ENCODE measurements at places on chromosomes 13 and 19.

DNA sequence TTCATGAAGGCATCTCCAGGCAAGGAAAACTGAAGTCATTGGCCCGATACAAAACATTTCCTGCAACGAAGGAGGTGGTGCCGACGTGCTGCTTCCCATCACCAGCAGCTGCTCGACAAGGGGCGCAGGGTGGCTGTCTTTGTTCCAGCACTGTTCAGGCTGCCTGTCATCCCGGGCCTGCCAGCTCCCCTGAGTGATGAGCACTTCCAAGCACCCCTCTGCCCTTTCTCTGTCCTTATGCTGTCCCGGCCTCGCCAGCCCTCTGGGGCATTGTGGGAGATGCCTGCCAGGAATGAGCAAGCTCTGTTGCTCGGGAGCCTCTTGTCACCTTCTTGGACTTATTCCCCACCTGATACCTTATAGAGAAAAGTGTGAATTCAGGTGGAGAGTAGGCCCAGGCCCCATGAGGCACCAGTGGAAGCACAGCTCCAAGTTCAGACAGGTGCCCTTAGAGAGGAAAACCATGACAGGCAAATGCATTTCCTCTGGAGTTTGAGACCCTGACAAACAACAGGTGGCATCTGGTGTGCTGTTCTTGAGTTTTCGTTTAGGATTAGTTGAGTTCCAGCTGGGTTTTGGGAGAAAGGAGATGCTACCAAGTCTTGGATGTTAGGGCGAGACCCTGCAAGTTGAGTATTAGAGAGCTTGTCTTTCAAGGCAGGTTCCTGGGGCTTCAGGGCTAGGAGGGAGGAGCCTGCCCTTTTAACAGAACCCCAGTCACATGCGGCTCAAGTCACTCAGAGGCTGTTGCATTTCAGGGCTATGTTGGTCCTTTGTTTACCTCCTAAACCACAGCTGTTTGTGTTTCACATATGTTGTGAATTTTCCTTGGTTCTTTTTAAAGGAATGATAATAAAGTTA is 21.4 kb downstream of the BBC3 start:
- no peak for DNase-seq

DNA sequence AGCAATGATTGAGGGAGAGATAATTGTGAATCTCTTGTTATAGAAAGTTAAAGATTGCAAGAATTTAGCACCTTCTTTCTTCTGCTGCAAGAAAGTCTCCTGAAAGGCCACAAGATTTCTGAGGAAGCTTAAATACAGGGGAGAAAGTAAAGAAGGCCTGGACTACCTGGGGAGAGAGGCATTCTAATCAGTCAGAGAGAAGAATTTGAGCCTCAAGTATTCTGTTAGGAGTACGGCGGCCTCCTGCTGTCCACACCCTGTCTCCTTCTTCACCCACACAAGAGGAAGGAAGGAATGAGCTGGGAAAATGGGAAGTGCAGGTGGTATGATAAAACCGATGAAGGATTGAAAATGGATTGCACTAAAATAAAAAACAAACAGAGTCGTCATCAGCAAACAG is 474.7 kb downstream of the DIAPH3 start:
- DNase-seq: no peak

GRCh38 chr13:32938314-32938713 is 77.9 kb upstream of the KL start:
- no peak for DNase-seq

GRCh38 chr13:40468227-40468838 is 198.1 kb downstream of the FOXO1 start:
- no peak for DNase-seq

- DNase-seq: no peak
Observed at GRCh38 chr13:46624353-46624752, 71.4 kb downstream of the LRCH1 start.

DNA sequence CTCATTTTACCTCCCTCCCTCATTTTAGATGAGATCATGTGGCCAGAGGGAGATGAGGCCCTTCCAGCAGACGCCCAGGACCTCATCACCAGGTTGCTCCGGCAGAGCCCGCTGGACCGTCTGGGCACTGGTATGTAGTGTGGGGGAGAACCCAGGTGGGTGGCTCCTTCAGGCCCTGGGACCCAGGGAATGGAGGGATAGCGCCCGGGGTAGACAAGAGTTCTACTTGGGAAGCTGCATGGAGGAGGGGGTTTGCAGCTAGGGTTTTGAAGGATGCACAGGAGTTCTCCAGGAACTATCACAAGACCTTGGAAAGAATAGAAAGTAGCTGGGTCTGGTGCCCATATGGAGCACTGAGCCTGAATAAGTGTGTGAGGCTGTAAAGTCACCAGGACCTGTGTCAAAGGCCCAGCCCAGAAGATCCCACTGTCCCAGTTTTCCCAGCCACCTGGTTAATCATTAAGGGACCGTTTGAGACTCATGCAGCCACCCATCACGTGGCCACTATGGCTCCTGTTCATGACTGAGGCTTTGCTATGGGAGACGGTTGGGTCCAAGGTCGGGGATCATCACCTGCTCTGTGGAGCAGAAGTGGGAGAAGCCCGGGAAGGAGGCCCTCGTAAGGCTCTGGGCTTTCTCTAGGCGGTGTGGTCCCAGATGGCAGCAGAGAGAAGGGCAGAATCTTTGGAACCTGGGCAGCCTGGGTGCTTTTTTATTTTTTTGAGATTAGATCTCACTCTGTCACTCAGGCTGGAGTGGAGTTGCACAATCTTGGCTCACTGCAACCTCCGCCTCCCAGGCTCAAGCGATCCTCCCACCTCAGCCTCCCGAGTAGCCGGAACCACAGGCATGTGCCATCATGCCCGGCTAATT is 17.0 kb upstream of the PIK3R2 start:
- DNase-seq: no peak

GRCh38 chr13:36160297-36160696 is 29.1 kb upstream of the DCLK1 start:
- no peak for DNase-seq

DNA sequence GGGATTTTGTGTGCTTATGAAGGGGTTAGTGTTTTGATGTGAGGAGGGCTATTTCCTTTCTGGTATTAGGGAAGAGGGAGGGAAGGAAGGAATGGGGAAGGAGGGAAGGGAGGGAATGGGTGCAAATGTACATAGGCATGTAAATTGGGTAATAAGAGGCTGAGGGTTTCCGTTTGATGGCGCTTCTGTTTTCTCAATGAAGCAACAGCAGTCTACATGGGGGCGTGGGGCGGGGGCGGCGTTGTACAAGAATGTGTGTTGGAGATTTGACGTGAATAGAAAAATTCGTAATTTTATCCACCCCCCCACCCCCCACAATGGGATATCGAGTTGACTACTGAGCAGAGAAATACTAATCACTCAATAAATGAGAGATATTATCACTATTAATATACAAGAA is 52.5 kb downstream of the PDS5B start:
- no peak for DNase-seq

- DNase-seq: no peak
Observed at GRCh38 chr13:51999510-51999911, 11.7 kb downstream of the ATP7B start.

GRCh38 chr13:105159841-105160240 is 1375.6 kb downstream of the EFNB2 start:
- no peak for DNase-seq

DNA sequence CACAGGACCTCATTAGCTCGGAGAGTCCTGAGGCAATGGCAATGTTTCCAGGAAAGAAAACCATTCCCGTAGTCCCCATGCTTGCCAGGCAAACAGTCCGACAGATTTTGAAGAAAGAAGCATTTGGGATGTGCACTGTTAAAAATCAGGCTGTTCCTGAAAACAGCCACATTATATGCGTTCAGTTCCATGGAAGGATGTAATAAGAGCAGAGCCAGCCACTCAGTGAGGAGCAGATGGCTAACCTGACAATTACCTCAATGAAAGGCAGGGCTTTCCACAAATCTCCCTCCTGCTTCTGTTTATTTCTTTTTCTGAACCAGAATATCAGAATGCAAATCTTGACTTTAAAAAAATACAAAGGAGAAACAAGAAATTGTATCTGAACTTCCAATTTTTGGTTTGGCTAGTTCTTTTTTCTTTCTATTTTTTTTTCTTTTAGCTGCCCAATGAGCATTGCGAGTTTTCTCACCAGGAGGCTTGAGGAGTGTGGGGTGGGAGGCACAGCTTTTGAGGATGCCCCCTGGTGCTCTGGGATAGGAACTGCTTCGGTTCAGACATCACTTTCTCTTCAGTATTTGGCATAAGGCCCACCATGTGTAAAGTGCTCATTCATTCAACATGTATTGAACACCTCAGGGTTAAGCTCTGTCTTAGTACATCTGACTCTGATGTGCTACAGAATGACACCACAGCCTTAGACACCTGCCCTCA is 124.2 kb downstream of the TBC1D4 start:
- no peak for DNase-seq

DNA sequence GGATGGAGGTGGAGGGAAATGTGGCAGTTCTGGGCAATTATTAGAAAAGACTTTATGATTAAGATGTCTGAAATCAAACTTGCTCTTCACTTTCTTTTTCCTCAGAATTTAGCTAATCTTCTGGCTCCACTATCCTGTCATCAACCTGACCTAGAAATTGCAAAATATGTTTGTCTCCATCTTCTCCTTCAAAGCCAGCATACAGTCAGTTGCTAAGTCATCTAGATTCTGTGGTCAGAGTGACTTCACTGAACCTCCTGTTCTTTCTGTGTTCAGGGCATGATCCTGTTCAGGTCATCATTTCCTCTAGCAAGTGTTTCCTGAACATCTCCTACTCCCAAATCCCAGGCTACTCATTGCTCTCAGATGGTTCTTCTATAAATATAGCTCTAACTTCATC is 10.8 kb upstream of the CCNA1 start:
- no peak for DNase-seq

DNA sequence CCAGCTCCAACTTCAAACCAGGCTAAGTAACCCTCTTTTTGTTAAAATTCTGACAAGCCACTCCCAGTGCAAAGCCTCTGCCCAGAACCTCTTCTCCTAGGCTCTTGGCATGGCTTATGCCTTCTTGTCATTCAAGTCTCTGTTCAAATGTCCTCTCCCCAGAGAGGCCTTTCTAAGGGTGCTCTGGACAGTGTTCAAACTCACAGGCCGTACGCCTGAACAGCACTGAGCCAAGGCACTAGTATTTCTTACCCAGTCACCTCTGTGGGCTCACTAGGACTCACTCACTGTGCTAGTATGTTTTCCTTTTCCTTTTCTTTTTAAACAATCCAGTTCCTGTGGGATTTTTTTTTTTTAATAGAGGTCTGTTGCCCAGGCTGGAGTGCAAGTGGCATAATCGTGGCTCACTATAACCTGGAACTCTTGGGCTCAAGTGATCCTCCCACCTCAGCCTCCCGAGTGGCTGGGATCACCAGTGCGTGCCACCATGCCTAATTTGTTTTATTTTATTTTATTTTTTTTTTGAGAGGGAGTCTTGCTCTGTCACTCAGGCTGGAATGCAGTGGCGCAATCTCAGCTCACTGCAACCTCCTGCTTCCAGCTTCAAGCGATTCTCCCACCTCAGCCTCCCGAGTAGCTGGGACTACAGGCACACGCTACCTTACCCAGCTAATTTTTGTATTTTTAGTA is 2.3 kb upstream of the ASF1B start:
- no peak for DNase-seq

- no peak for DNase-seq
Observed at GRCh38 chr13:40352802-40353562, 313.5 kb downstream of the FOXO1 start.

DNA sequence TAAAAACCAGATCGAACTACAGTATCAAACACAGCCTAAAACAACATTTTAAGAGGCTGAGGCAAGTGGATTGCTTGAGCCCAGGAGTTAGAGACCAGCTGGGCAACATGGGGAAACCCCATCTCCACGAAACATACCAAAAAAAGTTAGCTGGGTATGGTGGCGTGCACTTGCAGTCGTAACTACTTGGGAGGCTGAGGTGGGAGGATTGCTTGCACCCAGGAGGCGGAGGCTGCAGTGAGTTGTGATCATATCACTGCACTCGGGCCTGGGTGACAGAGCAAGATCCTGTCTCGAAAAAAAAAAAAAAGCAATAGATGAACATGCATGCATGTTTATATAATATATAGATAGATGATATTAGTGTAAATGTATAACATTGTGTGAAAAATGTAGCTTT is 5.2 kb upstream of the MRPS31 start:
- DNase-seq: no peak

DNA sequence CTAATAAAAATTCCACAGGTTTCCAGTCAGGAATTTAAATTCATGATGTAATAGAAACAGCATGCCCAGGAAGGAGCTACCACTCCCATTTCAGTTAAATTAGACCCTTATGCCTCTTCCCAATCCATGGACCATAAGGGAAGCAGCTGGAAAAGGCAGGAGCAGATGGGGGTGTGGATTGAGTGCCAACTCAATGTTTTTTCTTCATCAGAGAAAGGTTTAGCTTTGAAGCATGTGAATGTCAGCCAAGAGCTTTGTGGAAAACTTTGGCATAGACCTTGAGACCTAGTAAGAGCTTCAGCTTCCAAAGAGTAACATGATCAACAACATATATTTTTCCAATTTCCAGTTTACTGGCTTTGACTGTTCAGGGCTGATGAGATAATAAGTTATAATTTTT is 2139.9 kb downstream of the PCDH9 start:
- DNase-seq: no peak

GRCh38 chr19:18951721-18952281 is 10.8 kb upstream of the HOMER3 start:
- DNase-seq: no peak

DNA sequence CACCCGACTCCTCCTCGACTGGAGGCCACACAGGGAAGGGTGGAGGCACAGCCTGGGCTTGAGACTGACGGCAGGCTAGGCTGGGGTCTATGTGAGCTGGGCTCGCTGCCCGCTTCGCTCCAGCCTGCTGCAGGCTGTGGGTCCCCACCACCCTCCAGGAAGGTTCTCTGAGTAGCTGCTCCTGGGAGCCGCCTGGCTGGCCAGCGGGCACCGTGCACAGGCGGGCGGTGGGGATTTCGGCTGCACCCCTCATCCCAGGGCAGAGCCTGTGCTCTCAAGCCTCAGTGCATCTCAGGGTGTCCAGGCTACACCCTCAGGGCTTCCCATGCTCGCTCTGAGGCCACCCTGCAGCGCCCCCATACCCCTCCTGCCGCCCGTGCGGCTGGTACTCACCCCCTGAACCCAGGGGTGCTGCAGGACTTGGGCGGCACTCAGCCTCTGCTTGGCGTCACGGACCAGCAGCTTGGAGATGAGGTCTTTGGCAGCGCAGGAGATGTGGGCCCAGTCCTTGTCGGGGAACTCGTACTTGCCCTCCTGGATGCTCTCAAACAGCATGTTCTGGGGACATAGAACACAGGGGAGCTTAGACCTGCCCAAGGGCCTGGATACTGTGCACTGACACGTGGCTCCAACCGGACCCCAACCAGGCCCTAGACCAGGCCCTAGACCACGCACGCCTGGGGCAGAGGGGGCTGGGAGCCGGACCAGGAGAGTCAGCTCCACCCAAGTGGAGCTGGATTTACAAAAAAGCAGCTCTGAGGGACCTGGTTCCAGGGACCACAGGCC is 10.2 kb downstream of the MKNK2 start:
- no peak for DNase-seq

- no peak for DNase-seq
Observed at GRCh38 chr19:29667387-29667783, 2.1 kb downstream of the PLEKHF1 start.

- no peak for DNase-seq
Observed at GRCh38 chr19:49831592-49831991, 13.5 kb downstream of the MED25 start.

Measured in anterior cingulate cortex (tissue), 58 donors.